ENCODE measurements at places on chromosomes 13 and 19.

DNA sequence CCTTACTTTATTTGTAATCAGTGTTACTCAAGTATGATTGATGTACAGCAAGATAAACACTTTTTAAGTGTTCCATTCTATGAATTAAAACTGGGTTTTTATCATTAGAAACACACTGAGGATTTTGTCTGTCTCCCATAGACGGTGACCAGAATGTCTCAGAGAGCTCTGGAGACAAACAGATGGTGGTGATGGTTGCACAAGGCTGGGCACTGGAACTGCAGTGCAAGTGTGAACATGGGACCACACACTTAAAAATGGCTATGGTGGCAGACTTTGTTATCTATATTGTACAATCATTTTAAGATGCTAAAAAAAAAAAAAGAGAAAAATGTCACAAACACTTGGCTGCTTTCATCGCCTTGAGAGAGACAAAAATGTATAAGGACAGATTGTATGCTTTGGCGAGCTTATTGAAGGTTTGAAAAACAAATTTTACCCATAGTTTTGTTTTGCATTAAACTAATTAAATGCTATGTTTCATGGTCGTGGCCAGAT is 273.0 kb downstream of the SHISA2 start:
- DNase-seq, result no peak

DNA sequence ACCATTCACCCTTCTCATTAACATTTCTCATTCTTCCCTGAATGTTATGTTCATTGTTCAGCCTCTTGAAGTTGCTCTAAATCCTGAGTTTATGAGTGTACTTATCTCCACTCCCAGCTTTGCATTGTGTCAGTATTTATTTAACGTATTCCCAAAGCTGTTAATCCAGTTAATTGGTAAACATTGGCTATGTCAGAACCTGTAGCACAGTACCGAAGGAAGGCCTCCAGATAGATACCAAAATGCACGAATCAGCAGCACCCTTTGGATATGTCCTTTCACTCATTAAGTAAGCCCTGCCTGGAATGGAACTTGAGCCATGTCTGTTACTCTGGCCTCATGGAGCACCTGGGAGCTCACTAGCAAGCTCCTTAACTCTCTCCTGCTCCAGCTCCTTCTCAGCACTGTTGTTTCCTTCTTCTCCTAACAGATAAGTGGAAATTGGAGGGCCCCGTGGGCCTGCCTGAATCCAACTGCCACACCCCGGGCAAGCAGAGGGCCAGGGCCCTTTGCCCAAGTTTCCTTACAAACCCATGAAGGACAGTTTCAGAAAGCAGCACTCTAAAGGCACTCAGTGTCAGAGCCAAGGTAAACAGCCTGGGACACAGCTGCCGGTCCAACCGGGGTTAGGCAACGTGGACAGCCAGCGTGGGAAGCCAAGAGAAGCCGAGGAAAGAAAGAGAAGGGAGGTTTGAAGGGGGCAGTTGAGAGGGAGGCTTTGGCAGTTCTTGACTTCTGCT is 155.0 kb upstream of the SERP2 start:
- DNase-seq, result no peak

DNA sequence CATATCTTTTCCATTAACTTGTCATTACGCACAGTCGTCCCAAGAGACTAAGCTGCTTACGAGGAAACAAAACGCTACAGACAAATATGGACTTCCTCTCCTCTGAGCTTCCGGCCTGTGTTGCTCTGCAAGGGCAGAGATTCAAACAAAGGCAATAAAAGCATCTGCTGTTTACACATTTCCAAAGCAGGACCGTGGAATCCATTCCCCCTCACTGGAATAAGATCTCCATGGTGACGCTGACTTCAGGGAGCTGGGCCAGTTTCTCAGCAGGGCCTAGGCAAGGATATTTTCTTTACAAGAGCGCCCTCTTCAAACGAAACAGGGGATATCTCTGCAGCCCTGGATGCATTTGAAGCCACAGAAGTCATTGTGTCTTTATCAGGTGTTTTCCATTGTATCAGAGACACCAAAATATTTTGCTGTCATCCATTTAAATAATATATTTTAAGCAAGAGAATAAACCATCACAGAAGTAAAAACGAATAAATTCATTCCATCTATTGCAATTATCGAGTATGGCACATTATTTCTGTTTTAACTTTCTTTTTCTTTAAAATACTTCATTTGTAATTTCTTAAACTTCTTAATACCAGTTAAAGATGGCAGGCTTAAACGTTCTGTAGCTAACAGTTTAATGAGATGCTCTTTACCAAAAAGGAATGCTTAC is 177.5 kb downstream of the DCLK1 start:
- DNase-seq, result no peak

DNA sequence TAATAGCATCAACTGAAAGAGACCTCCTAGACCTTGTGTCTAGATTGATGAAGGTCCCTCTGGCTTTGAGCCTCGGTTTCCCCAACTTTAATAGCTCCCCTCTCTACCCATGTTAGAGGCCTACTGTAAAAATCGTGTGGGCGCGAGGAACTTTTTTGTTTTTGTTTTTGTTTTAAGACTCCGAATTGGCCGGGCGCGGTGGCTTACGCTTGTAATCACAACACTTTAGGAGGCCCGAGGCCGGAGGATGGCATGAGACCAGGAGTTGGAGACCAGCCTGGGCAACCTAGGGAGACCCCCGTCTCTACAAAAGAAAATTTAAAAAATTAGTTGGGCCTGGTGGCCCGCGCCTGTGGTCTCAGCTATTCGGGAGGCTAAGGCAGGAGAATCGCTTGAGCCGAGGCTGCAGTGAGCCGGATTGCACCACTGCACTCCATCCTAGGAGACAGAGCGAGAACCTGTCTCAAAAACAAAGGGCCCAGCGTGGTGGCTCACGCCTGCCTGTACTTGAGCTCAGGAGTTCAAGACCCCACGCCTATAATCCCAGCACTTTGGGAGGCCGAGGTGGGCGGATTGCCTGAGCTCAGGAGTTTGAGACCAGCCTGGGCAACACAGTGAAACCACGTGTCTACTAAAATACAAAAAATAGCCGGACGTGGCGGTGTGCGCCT is 858 bp upstream of the PPP6R1 start:
- no peak for DNase-seq

GRCh38 chr19:40791349-40791748 is 7.6 kb upstream of the EGLN2 start:
- DNase-seq, result no peak

DNA sequence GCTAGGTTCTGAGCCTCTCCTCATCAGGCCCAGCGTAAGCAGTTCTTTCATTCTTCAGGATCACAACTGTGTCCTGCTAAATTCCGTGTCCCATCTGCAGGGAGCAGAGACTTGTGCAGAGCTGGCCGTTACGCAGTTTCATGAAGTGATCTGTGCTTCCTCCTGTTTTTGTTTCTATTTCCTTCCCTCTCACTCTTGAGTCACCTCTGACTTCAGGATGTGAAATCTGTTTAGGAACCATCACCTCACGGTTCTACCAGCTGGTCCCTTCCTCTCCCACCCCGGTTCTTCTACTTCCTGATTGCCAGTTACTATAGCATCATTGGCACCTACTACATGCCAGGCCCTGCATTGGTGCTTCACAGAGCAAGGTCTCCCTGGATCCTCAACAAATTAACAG is 8.5 kb downstream of the MAU2 start:
- DNase-seq, result no peak

- no peak for DNase-seq
These were observed 99.9 kb upstream of the FAM216B start for GRCh38 chr13:42681326-42682100.

- DNase-seq, result no peak
These were observed 73.5 kb upstream of the PCDH17 start for GRCh38 chr13:57558051-57558467.

Measured in stimulated activated CD4-positive, alpha-beta T cell treated with anti-CD3 and anti-CD28 coated beads, Interleukin-4, amount 100 ng/mL, for 4 hours (primary cell).